ENCODE measurements at places on chromosomes 5 and 9.
A peak's percentile ranks its signal among the peaks of the same experiment; 100 is the strongest.

GRCh38 chr5:652773-653350 lies 40.3 kb downstream of the TPPP start:
- no peak for DNase-seq

GRCh38 chr5:126339215-126339805 lies 83.9 kb upstream of the GRAMD2B start:
- no peak for DNase-seq

GRCh38 chr5:115575167-115576070 lies 26.9 kb downstream of the TICAM2 start:
- DNase-seq = no peak

DNA sequence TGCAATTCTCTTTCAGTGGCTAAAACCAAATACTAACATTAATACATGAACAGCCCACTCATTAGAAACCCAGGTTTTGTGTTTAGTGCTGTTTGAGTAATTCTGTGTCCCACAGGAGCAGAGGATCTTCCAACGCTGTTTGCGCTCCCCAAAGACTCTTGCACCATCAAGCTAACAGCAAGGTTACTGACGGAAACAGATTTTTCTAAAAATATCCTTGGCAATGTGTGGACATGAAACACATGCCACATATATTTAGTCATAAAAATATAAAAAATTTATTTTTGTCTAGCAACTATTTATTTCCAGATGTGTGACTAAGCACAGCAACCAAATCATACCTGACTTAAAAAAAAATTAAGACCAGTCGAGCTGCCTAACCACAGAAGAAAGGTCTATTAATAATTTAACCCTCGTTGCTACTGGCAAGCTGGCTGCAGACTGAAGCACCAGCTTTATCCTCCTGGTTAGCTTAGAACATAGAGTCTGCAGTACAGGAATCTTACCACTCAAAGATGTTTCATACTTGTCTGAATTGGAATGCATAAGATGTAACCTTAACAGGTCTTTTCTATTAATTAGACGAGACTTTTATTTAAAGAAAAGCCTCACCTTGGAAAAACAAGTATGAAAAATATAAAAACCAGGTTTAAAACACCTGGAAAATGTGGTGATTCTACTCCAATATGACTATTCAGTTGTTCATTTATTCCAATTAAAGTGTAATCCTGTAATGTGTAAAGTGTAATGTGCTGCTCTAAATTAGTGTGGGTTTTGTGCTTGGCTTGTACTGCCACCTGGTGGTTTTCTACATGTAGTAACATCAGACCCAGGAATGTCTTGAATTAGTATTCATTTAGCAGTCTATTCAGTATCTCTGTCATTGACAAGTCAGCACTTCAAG lies 272.5 kb downstream of the EPB41L4A start:
- DNase-seq = peak; percentile 33

- no peak for DNase-seq
These were observed 504.4 kb downstream of the TLE4 start for GRCh38 chr9:80076162-80076561.

DNA sequence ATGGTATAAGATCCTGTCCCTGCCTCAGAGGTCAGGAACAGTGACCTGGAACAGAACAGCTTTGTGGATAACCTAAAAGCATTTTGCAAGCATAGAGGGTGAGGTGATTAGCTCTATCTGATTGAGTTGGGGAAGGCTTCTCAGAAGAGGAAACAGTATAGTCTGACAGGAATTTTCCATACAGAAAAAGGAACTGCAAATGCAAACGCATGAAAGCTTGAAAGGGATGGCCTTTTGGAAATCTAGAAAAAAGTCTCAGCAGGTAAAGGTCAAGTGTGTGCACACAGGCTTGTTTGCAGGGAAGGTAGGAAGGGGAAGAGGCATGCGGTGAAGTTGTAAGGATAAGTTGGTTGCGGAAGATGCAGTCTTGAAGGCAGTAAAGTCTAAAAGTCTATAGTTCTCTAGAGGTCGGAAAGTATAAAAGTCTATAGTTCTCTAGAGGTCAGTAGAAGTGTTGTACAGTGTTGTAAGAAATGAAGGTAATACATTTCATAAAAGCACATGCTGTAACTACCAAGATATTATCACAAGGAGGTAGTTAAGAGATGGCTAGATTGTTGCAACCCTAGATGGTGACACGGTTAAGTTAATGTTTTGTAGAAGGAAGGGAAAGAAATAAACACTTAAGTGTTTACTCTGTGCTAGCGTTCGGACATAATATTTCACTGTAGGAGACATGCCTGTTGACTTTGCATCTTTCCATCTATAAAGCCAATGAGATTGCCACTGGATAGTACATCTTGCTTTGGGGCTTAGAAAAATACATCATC lies 16.7 kb upstream of the HSPB3 start:
- no peak for DNase-seq

GRCh38 chr9:130847306-130848217 lies 12.5 kb downstream of the ABL1 start:
- DNase-seq = no peak

DNA sequence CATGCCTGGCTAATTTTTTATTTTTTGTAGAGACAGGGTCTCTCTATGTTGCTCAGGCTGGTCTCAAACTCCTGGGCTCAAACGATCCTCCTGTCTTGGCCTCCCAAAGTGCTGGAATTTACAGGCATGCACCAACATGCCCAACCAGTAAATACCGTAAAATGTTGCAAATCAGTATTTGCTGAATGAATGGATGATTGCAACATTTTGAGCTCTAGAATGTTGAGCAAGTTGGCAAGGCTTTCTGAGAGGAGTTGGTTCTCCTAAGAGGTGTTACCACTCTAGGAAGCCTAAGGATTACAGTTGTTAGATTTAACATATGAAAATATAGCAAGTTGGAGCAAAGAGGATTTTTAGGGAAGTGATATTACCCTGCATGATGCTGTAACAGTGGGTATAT lies 15.6 kb upstream of the DMXL1 start:
- no peak for DNase-seq
